Stimulated activated naive CD4-positive, alpha-beta T cell (primary cell): ENCODE measurements at places on chromosomes 11 and 22.

GRCh38 chr22:37370306-37370979, 56.8 kb downstream of the ELFN2 start:
- DNase-seq: no peak

DNA sequence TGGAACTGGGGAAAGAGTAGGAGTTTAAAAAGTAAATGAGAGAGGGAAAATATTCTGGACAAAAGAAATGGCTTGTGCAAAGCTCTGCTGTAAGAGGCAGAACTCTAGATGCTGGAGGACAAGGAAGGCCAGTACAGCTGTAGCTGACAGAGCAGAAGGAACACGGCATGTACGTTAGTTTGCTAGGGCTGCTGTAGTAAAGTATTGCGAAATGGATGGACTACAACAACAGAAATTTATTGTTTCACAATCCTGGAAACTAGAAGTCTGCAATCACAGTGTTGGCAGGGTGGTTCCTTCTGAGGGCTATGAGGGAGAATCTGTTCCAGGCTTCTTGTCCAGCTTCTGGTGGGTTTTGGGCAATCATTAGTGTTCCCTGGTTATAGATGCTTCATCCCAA, 454.4 kb downstream of the NTM start:
- DNase-seq: no peak

DNA sequence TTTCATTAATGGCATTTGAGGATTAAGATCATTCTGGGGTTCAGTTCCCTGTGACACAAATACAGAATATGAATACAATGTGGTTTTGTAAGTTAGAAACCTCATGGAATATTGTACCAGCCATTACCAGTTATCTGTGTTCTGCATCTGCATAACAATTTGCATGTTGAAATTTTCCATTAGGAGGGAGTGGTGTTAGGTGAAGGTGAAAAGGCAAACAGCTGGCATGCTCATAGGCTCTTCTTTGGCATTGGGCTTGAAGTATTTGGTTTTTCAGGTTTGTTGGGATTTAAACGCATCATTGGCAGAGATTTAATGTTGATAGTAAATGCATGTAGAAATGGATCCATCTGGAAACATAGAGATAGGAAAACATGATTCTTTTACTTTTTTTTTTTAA, 18.6 kb downstream of the RTN3 start:
- no peak for DNase-seq

GRCh38 chr11:62443390-62444235, 24.8 kb downstream of the SCGB1A1 start:
- no peak for DNase-seq

- no peak for DNase-seq
Observed at GRCh38 chr11:34165786-34166555, 60.5 kb downstream of the NAT10 start.

DNA sequence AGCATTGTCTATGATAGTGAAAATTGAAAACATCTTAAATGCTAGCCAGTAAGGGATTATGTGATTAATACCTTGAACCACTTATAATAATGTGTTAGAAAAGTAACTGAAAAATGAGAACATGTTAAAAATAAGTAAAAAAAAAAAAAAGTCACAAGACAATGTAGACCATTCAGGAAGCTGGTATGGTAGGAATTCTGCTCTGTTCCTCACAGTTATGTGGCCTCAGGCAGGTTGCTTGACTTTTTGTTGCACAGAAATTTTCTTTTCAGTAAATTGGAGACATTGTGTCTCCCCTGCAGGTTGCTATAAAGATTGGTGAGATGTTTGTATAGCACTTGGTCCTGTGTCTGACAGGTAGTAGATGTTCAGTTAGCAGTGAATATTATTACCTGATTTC, 17.3 kb upstream of the PLET1 start:
- no peak for DNase-seq

DNA sequence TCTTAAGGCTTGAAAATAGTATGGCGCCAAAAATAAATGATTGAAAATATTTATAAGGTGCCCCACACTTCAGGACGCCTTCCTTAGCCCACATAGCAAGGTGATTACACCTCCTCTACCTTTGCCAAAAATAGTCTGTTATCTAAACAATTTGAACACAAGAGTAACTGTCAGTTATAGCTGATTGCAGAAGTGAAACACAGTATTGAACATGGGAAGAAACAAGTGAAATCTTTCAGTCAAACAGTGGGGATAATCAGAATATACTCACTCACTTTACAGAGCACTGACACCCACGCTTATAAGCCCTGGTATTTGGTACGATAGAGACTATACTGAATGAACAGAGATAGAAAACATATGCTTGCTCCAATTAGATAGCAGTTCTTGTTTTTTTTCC, 203.1 kb downstream of the RAB38 start:
- DNase-seq: no peak

DNA sequence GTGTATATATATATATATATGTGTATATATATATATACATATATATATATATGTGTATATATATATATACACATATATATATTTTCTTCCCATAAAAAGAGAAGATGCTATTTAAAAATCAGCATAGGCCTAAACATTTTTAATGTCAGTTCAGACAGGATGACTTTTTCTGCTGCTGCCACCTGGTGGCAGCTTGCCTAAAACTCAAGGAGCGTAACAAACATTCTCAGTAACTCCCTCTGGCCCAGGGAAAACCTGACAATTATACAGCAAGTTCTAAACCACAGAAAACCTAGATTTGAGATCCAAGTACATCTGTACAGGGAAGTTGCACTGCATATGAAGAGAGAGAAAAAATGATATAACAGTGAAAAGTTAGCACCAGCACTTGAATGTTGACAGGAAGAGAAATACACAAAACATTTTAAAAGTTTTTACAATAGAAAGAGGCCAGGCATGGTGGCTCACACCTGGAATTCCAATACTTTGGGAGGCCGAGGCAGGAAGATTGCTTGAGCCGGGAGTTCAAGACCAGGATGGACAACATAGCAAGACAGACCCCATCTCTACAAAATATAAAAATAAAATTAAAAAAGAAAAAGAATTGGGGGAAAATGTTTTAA, 16.6 kb downstream of the OR8A1 start:
- DNase-seq: peak; percentile 31

GRCh38 chr11:11866203-11866602, 24.4 kb downstream of the USP47 start:
- no peak for DNase-seq
